Right renal cortex interstitium (tissue), 3 donors: ENCODE measurements at places on chromosomes 11 and 22. TPM values are rescaled to one million over a fixed set of nuclear protein-coding genes. Genes with fewer than 3 reads are reported as not detected.

Gene GRAMD1B
- polyA plus RNA-seq: 9.7 TPM

Gene PGR
- 0.10 TPM for polyA plus RNA-seq

Gene OR4C46
- not detected for polyA plus RNA-seq

Gene LMO1
- polyA plus RNA-seq: 0.51 TPM

Gene SLCO2B1
- 8.3 TPM for polyA plus RNA-seq

Gene SAA4
- polyA plus RNA-seq: not detected

Gene TESMIN
- polyA plus RNA-seq: 16.3 TPM

Gene MOGAT2
- polyA plus RNA-seq: 1.6 TPM

Gene SMTNL1
- polyA plus RNA-seq: 0.28 TPM

Gene CSF2RB
- 2.4 TPM for polyA plus RNA-seq

Gene RASSF10
- polyA plus RNA-seq: 19.2 TPM

Gene MYO7A
- 2.5 TPM for polyA plus RNA-seq

Gene MPZL3
- 4.7 TPM for polyA plus RNA-seq
